ENCODE measurements at places on chromosomes 4 and X. TPM values are rescaled to one million over a fixed set of nuclear protein-coding genes. Genes with fewer than 3 reads are reported as not detected.

DNA sequence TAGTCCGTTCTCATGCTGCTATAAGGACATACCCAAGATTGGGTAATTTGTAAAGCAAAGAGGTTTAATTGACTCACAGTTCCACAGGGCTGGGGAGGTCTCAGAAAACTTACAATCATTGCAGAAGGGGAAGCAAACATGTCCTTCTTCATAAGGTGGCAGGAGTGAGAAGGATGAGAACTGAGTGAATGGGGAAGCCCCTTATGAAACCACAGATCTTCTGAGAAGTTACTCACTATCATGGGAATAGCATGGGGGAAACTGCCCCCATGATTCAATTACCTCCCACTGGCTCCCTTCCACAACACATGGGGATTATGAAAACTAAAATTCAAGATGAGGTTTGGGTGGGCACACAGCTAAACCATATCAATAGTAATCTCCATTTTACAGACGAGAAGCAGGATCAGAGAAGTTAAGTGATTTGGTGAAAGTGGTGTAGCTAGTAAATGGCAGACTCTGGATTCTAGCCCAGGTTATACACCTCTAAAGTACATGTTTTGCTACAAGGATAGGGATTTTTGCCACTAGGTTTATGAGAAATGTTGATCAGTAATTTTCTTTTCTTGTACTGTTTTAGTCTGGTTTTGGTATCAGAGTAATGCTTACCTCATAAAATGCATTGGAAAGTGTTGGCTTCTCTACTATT lies 47.3 kb upstream of the C1GALT1C1 start:
- DNase-seq = no peak

DNA sequence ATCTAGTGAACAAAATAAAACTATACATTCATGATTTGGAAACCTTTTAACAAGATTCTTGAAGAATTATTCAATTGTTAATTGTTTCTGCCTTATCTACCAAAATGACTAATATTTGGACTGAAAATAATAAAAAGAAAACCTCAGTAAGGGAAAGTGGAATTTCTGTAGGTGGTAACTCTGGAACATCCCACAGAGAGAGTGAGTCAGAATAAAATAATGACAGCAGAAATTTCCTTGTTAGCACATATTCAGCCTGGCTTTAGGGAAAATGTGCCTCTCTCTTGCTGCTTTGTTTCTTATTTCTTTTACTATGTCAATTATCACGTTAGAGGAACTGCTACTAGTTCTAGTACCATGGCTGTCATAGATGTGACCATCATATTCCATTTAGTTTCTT lies 421.5 kb upstream of the GNPDA2 start:
- peak; percentile 82 for DNase-seq

ZMAT1 gene
- not detected for total RNA-seq

DNA sequence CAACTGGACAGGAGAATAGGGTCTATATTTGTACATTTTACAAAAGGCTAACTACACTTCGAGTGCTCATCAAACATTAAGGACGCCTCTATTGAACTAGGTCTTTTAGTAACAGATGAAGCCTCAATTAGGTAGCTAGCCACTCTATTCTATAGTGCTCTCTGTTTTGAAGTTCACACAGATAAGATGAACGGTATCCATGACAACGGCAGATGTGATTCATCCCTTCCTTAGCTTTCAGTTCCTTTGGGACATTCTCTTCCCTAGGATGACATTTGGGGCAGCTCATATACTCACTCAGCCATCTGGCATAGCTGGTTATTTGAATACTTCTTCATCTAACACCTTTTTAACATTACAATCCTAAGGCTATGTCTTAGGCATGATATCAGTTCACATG lies 62.4 kb upstream of the WDFY3 start:
- DNase-seq = no peak

- DNase-seq = no peak
Measured at GRCh38 chr4:183540410-183541009, 35.7 kb downstream of the ING2 start.

DNA sequence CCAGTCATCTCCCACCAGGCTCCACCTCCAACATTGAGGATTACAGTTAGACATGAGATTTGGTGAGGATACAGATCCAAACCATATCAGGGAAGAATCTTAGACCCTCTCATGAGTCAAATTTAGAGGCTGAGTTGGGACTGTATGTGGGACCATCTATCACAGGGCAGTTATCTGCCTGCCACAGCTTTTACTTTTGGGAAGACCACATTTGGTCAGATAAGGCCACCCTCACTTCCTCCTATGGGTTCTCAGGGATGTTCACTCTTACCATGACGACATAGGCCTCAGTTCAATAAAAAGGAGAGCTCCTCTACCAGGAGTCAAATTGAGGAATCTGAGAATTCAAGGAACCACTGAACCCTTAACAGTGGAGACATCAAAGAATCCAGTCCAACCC lies 2.1 kb downstream of the MAGEB2 start:
- DNase-seq = no peak

DNA sequence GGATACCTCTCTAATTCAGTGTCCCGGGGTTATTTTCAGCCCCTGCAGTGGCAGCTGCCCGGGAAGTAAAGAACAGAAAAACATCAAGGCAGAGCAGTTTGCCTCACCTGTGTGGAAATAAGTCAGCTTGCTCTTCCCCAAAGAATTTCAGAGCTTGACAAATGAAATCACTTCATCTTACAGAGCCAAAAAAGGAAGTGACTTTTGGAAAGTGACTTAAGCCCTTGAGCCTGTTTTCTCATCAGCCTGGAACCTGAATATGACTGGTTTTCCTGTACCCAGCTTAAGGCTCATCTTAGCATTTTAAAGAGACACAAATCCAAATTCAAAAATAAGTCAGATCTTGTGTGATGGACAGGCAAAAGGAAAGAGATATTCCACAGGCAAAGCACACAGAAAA lies 211.6 kb downstream of the RCHY1 start:
- no peak for DNase-seq

- DNase-seq = no peak
Measured at GRCh38 chr4:165210566-165210965, 3.2 kb downstream of the KLHL2 start.

DNA sequence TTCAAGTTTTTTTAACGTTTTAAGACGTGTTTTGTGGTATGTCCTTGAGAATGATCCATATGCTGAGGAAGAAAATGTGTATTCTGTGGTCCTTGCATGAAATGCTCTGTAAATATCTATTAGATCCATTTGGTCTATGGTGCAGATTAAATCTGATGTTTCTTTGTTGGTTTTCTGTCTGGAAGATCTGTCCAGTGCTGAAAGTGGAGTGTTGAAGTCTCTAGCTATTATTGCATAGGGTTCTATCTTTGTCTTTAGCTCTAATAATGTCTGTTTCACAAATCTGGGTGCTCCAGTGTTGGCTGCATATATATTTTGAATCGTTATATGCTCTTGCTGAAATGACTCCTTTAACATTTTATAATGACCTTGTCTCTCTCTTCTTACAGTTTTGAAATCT lies 122.5 kb downstream of the RPA4 start:
- no peak for DNase-seq

- no peak for DNase-seq
Measured at GRCh38 chr4:39045827-39046221, 13.6 kb upstream of the TMEM156 start.

- peak; percentile 39 for DNase-seq
Measured at GRCh38 chrX:152819732-152820131, 10.8 kb downstream of the CETN2 start.

GRCh38 chrX:140163371-140164159 lies 198.2 kb upstream of the CXorf66 start:
- DNase-seq = no peak

- DNase-seq = peak; percentile 44
Measured at GRCh38 chrX:15579778-15580747, 20.7 kb downstream of the ACE2 start.

TMEM150C gene
- 1.5 TPM for total RNA-seq

- DNase-seq = no peak
Measured at GRCh38 chr4:56227301-56227835, 159.9 kb downstream of the AASDH start.

GRCh38 chrX:140503714-140504351 lies 1.0 kb downstream of the SOX3 start:
- no peak for DNase-seq

DNA sequence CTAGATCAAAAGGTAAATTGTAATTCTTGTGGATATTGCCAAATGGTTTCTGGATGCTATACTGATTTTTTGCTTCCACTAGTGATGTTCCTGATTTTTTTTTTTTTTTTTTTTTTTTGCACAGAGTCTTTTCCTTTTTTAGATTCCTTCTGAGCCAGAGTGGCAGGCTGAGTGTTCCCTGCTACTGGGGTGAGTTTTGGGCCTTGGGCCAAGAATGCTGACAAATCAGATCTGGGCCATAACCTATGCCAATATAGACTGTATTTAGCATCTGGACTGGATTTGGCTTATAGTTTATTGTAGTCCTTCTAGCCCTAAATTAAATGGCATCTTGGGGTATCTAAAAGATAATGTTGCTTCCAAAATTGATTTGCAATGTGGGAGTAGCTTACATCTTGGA lies 52.8 kb downstream of the REPS2 start:
- DNase-seq = no peak

Measured in mammary epithelial cell (primary cell).